ENCODE measurements at places on chromosomes 7 and 10. TPM values are rescaled to one million over a fixed set of nuclear protein-coding genes. Genes with fewer than 3 reads are reported as not detected.

The PLPP4 gene
- total RNA-seq: 5.3 TPM

DNA sequence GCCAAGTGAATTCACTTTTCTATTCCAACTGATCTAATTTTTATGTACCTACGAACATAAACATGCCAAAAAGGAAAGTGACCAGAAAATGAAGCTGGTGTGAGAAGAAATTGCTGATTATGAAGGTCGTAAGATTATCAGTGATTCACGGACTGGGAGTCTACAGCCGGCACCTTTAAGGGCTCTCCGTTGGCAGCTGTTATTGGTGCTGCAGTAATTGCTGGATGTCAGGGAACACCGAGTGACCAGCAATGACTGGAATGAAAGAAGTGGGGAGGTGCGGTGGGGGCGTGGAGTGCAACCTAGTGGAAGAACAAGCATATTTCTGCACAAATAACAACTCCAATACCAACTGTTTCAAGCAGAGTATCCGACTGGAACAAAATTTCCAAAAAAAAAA is 109.8 kb upstream of the TARP start:
- no peak for DNase-seq

The FAM180A gene
- total RNA-seq: 2.8 TPM

GRCh38 chr10:90977855-90978486 is 57.1 kb upstream of the ANKRD1 start:
- DNase-seq: no peak
